HS-27A (cell line): ENCODE measurements at places on chromosomes 5 and 9.

- no peak for DNase-seq
Measured at GRCh38 chr9:73049280-73049679, 96.4 kb upstream of the ALDH1A1 start.

DNA sequence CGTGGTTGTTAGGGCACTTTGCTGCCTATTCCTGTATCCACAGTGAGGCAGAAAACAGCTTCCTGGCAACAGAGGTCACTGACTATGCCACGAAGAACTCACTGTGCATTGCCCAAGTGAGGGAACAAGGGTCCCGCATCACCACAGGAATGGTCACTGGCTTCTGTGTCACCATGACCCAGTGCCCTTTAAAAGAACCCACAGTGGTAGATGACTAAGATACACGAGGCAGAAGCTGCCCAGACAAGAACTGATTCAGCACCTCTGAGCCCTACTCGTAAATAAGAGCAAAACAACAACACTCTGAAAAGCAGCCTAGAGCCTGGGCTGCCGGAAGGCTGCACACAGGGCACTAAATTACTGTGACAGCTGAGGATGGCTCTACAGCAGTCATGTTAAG, 236.6 kb upstream of the RASEF start:
- no peak for DNase-seq

GRCh38 chr5:170190436-170191134, 42.2 kb upstream of the C5orf58 start:
- DNase-seq, result no peak

- DNase-seq, result no peak
Measured at GRCh38 chr9:132218208-132218607, 56.4 kb downstream of the NTNG2 start.

DNA sequence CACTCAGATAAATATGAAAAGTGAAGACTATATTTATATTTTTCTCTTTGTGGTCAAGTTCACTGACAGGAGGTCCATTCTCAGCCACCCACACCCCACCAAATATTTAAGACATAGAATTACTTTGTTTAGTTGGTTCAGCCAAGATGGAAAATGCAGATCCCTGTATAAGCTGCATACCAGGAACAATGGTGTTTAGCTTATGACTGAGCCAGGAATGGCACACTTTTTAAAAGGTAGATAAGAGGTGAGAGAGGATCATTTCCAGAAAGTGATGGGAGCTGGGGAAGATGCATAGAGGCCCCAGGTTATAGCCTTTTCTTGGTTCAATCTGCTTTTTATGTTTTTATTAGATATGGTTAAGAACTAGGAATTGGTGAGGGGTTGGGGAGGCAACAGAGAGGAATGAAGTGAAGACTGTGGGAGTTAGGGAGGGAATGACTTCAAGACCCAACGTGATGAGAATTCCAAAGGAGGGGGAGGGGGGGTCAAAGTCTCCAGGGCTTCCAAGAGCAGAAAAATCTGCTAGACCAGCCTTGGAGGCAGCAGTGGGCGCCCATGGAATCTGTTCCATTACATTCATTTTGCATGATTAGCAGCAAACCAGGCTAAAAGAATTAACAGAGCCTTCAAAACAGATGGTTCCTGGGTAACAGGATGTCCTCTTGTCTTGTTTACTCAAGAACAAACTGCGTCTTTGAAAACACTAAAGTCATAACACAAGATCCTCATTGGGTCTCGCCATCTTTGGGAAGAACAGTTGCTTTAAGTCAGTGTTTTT, 95.2 kb downstream of the FGF1 start:
- no peak for DNase-seq

GRCh38 chr9:114282926-114283325, 40.0 kb upstream of the ORM1 start:
- no peak for DNase-seq

- DNase-seq, result no peak
Measured at GRCh38 chr5:131019601-131020315, 145.3 kb downstream of the HINT1 start.

DNA sequence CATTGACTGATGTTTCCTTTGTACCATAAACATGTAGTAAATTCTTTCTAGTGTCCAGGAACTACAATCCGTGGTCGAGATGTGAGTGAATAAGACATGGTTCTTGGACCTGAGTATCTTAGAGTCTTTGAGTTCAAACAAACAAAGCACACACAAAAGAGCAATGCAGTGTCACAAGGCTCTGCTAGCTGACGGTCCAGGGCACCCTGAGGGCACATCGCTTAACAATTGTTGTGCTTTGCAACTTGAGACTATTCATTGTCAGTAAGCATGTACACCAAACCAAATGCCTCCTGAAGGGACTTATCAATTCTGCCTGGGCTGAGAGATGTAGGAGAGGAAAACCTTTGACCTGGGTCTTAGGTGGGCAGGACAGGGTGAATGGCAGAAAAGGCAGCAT, 84.8 kb downstream of the CAMK4 start:
- DNase-seq, result no peak

- DNase-seq, result no peak
Measured at GRCh38 chr9:113530942-113531341, 67.4 kb downstream of the RGS3 start.

- DNase-seq, result no peak
Measured at GRCh38 chr9:6562201-6562600, 83.3 kb downstream of the GLDC start.

DNA sequence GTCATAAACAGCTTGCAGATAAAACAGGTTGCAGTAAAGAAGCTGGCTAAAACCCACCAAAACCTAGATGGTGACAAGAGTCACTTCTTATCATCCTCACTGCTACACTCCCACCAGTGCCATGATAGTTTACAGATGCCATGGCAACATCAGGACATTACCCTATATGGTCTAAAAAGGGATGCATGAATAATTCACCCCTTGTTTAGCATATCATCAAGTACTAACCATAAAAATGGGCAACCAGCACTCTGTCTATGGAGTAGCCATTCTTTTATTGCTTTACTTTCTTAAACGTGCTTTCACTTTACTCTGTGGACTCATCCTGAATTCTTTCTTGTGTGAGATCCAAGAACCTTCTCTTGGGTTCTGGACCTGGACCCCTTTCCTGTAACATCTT, 6.7 kb upstream of the SOX30 start:
- no peak for DNase-seq

GRCh38 chr5:79074641-79075040, 5.1 kb downstream of the BHMT2 start:
- DNase-seq, result no peak

- DNase-seq, result no peak
Measured at GRCh38 chr5:126374109-126374416, 49.1 kb upstream of the GRAMD2B start.

GRCh38 chr5:80191991-80192398, 63.9 kb downstream of the SERINC5 start:
- no peak for DNase-seq

DNA sequence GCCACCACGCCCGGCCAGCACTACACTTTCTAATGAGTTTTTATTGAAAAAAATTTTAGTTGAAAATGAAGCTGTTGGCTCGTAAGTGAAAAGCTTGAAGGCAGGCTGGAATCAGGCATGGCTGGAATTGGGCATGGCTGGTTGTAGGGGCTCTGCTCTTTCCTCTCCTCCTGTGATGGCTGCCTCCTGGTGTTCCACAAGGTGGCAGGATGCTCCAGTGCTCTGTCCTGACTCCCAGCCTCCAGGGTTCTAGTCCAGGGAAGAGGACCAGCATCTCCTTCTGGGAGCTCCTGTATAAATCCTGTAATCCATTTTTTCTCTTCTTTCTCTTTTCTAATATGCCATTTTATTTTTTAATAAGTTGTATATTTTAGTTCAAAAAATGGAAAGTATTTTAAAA, 57.2 kb upstream of the DHFR start:
- DNase-seq, result no peak

DNA sequence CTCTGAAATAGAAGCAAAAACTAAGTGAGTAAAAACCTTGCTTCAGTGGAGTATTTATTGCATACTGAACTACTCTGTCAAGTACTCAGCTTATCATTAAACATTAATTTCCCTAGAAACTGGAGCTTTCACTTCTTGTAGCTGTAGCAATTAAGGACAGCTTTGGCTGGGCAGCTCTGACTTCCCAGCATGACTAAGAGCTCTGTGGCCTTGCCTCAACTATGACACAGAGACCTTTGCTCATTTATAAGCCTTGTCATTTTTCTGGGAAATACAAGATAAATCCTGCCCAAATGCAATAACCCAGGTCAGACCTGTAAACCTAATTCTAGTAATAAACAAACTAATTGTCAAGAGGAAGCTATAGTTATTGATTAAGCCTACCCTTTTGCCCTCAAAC, 65.4 kb upstream of the STK32A start:
- DNase-seq, result no peak

GRCh38 chr5:132202711-132203463, 24.8 kb downstream of the P4HA2 start:
- no peak for DNase-seq

DNA sequence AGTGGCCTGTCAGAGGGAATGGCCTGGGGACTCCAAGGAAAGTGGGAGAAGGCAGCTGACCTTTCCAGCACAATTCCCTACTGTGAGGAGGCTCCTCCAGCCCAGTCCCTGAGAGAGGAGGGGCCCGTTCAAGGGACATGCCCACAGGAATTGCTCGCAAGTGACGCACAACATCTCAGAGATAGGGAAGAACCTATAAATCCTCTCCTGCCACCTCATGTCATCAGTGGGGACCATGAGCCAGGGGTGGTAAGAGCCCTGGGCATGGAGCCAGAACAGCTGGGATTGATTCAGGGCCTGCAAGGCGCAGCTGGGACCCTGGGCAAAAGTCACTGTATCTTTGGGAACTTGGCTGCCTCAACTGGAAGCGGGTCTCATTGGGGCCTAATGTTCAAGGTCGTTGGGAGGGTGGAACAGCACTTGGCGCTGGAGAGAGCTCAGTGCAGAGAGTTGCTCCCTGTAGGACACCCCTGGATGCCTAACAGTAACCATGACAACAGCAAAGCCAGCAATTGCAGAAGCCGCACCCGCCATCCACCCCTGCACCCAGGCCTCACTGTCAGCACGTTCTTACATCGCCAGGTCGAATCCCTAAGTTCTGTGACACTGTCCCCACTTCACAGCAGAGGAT, 41.3 kb upstream of the ORM1 start:
- no peak for DNase-seq
